ENCODE measurements at places on chromosomes 6 and 20. TPM values are rescaled to one million over a fixed set of nuclear protein-coding genes. Genes with fewer than 3 reads are reported as not detected.

ZMYND8 gene
- total RNA-seq: 51.5 TPM

FABP7 gene
- total RNA-seq: not detected

ORC3 gene
- 32.2 TPM for total RNA-seq

- no peaks in the 10 kb centered on the region for H3K36me3 ChIP-seq
- no peak for DNase-seq
- H3K27me3 ChIP-seq: peaks cover 6% of the 10 kb centered on the region
- H3K4me3 ChIP-seq: no peak overlapping the region
- H3K27ac ChIP-seq: no peak overlapping the region
Measured at GRCh38 chr6:4369616-4370015, 234.2 kb upstream of the ECI2 start.

GRCh38 chr20:10415013-10415650, 18.9 kb downstream of the MKKS start:
- DNase-seq: no peak
- no peaks in the 10 kb centered on the region for H3K27me3 ChIP-seq
- H3K27ac ChIP-seq: no peak overlapping the region

DNA sequence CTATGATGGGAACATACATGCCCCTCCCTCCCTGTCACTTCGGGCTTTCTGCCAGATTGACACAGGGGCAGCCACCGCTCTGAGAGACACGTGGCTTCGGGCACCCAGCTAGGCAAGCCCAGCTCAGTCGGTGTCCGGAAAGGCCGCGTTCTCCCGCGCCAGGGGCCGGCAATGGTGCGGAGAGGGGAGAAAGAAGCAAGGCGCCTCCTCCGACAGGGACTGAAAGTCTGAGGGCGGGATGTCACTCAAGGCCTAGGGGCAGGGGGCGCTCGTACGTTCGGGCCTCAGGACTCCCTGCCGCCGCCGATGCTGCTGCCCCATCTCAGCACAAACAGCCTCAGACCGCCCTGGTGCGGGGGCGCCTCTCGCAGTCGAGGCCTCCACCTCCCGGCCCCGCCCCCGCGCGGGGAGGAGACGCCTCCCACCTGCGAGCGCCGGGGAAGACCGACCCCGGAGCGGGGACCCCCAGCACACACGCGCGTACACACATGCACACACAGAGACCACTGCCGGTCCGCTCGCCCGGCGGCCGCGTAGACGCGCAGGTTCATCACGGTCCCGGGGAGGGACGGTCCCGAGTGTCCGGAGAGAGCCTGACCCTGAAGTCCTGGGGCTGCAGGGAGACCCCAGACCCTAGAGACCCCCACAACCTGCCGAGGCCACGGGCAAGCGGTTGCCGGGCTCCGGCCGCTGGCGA, 1.9 kb downstream of the GRM4 start:
- peaks cover 61% of the 10 kb centered on the region for H3K27me3 ChIP-seq
- no peak overlapping the region for H3K27ac ChIP-seq
- no peak overlapping the region for H3K4me3 ChIP-seq
- H3K4me1 ChIP-seq: peaks cover 8% of the 10 kb centered on the region
- no peaks in the 10 kb centered on the region for H3K36me3 ChIP-seq
- peak; percentile 53 for DNase-seq

GRCh38 chr20:32661820-32662528, 11.8 kb downstream of the C20orf203 start:
- H3K27me3 ChIP-seq: no peaks in the 10 kb centered on the region
- no peak overlapping the region for H3K27ac ChIP-seq
- H3K4me1 ChIP-seq: peaks cover 5% of the 10 kb centered on the region
- peaks cover 2% of the 10 kb centered on the region for H3K36me3 ChIP-seq
- no peak overlapping the region for H3K4me3 ChIP-seq
- DNase-seq: no peak

- DNase-seq: no peak
- no peak overlapping the region for H3K27ac ChIP-seq
- no peak overlapping the region for H3K4me3 ChIP-seq
- no peaks in the 10 kb centered on the region for H3K4me1 ChIP-seq
Measured at GRCh38 chr6:149876241-149876933, 12.2 kb upstream of the LRP11 start.

DNA sequence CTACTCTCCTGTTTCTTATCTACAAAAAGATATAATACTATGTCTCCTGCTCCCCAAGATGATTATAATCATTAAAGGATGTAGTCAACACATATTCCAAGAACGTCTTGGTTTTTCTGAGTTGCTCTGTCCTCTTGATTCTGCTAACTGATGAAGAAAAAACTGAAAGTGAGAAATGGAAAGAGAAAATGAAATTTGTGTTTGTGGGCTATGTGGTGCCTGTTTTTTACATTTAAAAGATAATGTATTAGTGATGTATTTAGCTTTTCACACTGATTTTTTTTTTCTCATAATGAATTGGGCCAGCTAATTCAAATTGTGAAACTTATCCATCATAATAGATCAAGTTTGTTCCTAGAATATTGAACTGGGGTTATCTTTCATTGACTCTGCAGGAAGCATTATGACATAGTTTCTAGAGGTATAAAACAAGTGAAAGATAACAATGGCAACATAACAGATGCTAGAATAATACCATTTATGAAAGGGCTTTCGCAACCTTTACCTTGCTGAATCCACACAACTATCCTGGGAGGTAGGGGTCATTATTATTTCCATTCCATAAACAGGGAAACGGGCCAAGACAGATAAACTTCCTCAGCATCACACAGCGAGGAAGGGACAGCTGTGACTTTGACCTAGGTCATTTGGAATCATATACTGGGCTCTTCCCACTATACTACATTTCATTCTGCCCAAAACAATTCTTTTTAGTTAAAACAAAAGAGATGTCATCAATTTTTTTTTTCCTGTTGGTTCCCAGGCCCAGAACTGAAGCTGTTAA, 336.7 kb downstream of the GJA1 start:
- H3K27me3 ChIP-seq: no peaks in the 10 kb centered on the region
- H3K4me1 ChIP-seq: peaks cover 31% of the 10 kb centered on the region
- H3K4me3 ChIP-seq: peak overlapping the region; percentile 32
- peak overlapping the region; percentile 79 for H3K27ac ChIP-seq
- no peak for DNase-seq

DNA sequence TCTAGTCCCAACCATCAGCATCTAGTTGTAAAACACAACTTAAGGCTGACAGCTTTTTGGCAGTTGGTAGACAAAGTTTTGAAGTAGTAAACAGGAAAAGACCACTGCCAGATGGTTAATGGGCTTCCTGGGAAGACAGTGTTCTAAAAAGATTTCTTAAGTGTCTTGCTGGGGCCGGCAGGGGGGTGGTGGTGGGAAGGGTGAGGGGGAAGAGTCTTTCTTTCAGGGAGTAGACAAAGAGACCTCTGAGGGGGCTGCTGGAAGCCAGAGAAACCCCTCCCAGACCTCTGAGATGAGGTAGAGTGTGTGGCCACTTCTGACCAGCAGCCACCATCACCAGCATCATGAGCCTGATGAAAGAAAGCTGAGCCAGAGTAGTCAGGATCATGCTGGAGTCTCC, 784.9 kb downstream of the TENT5A start:
- no peak overlapping the region for H3K4me3 ChIP-seq
- no peaks in the 10 kb centered on the region for H3K36me3 ChIP-seq
- DNase-seq: no peak

DNA sequence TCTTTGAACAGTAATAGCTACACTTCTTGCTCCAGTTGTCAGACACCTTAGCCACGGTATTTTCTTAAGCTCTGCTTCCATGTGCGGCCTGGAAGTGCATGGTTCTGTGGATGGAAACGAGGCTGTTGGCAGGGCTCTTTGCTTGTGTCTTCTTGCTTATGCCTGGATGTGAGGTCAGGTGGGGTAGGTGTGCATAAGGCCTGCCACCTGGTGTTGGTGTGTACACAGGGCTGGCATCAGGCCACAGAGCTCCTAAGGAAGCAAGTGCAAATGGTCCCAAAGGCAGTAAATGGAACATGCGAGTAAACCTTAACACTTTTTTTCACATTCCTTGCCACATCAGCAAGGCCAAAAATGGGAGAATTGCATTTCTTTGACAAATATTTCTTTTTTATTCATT, 158.1 kb upstream of the GMDS start:
- no peaks in the 10 kb centered on the region for H3K36me3 ChIP-seq
- H3K4me3 ChIP-seq: no peak overlapping the region
- no peaks in the 10 kb centered on the region for H3K4me1 ChIP-seq
- H3K27ac ChIP-seq: no peak overlapping the region
- no peaks in the 10 kb centered on the region for H3K27me3 ChIP-seq
- DNase-seq: no peak

Measured in activated naive CD8-positive, alpha-beta T cell treated with anti-CD3 and anti-CD28 coated beads, Interleukin-2, amount 10 ng/mL, durations not matched to agents 7 days and 5 days (primary cell).